ENCODE measurements at places on chromosomes 12 and 14.

DNA sequence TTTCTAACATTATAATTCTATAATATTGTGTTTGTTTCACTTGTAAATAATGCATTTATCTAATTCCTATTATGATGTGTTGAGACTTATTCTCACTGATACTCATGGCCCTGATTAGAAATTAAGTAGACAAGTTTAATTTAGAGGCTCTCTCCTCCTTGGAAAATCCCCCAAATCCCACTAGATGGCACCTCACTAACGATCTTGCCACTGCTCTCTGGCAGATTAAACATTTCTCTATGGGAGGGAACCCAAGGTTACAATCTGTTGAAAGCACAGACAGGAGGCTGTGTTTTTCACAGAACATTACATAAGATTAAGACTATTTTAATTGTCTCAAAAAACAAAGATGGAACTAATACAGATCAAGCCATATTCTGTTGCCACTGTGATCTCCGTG lies 318.7 kb downstream of the LRFN5 start:
- no peak for DNase-seq

DNA sequence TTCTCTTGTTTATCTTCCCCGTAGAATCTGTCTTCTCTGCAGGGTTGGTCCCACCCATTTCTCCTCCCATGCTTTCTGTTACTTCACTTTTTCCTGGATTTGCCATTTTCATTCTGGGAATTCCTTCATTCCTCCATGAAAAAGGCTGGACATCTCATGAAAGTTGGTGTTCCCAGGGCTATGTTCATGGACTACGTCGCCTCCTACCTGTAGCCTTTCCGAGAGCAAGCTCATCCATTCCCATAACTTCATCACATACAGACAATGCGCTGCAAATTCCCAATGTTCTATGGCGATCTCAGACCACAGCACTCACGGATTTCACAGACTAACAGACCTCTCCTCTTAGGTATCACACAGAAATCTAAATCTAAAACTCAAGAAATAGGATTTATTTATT lies 217.1 kb downstream of the EXOC5 start:
- DNase-seq, result no peak

DNA sequence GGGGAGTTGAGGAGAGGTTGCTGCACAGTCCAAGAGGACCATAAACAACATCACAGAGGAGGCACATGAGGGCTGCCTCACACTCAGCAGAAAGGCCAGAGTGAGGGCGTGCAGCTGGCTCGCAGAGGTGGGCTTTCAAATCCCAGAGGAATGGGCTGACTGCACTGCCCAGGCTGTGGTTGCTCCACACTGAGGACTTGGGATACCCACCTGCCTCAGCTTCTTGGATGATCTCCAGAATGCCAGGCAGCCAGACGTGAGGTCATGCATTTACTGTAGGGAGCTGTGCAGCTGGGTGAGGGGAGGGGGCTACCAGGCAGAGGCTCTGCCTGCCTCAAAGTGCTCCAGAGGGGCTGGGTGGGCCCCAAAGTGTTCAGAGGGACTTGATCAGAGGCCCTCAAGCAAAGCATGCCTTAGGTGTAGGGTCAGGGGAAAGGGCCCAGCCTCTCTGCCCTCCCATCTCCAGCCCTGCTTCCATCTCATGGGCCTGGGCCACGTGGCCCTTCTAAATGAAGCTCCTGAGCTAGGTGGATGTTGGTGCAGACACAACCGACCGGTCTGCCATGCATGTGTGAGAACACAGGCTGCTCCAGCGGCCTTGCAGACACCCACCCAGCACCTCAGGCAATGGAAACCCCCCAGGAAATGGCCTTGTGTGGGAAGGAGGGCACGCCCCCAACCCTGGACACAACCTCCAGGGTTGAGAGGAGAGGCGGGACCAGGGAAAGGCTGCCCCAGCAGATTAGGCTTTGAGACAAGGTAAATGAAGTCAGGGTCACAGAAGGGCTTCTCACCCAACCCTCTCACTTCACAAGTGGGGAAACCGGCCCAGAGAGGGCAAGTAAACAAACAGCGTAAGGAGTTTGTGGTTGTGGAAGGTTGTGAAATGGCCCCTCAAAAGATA lies 90.8 kb downstream of the NTF3 start:
- no peak for DNase-seq

- DNase-seq, result no peak
These were observed 84.7 kb upstream of the FERMT2 start for GRCh38 chr14:53035336-53036210.

DNA sequence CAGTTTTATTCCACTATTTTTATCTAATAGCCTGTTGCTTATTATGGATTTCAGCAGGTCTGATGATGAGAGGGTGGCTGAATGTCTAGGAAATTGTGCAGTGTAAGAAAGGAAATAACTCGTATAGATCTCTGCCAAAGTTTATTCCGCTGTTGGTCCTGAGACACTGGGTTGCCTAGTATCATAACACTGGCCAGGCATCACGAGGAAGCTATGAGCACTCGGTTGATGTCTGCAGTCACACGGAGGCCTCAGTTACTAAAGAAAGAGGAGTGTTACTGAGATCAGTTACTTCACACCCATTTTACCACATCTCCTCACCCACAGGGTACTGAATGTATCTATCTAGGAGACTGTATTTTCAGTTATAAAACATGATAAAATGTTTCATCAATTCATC lies 21.9 kb downstream of the BHLHE41 start:
- DNase-seq, result no peak
